ENCODE measurements at places on chromosomes 12 and 14. TPM values are rescaled to one million over a fixed set of nuclear protein-coding genes. Genes with fewer than 3 reads are reported as not detected.

DNA sequence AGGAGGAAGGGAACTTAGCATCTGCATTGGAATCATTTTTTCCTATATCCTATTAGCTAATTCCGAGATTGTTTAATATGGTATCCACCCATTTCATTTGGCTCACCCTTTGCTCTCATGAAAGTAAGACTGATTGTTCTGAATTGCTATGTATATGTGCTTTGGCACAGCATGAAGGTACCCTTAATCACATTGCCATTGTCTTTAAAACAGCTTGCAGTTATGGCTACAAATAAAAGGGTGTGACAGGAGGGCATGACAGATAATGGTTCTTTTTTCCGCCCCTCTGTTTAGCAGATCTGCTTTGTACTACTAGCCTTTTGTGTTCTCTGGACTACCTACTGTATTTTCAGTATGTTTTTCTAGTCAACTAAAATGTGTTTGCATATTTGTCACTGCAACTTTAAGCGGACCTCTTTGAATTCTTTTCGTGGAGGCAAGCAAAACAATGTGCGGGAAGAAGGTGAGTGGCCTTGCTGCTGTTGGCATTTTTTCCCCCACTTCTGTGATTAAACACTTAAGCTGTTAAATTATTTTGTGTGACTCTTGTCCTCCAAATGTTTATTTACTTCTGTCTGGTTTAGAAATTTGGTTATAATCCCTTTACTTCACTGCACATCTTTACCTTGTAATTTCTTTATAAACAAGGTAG, 35.8 kb downstream of the FBXO34 start:
- DNase-seq = no peak

DNA sequence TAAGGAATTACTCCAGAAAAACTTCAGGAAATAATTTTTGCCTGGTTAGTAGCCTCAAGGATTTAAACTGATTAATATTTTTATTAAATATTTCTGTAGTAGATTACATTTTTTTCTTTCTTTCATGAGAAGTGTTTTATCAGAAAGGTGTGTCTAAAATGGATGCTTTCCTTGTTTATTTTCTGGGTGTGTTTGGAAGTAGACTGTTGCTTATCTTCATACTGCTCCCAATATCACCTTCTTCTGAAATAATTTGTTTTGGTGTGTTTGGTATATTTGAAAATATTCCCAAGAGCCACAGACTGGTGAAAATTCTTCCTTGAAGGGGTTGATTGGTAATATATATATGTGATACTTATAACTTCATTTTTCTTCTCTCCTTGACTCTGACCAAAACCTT, 10.1 kb upstream of the REP15 start:
- no peak for DNase-seq

DNA sequence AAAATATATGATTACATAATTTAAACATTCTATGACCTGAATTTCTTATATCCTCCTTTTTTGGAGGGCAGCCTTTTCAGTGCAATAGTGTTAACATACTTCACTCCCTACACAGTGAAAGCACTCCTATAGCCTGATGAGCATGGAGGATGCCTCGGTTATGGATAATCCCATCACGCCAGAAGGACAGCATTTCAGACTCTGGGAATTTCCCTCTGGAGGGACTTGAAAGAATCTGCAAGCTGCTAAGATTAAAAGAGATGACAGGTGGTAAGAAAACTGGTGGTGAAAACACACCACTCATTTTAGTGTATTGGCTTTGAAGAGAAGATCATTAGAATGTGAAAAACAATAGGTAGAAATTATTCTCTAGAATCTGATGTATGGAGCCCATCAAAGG, 99.3 kb upstream of the LMNTD1 start:
- DNase-seq = no peak

- peak; percentile 36 for DNase-seq
Observed at GRCh38 chr14:102590667-102591099, 1.8 kb upstream of the RCOR1 start.

DNA sequence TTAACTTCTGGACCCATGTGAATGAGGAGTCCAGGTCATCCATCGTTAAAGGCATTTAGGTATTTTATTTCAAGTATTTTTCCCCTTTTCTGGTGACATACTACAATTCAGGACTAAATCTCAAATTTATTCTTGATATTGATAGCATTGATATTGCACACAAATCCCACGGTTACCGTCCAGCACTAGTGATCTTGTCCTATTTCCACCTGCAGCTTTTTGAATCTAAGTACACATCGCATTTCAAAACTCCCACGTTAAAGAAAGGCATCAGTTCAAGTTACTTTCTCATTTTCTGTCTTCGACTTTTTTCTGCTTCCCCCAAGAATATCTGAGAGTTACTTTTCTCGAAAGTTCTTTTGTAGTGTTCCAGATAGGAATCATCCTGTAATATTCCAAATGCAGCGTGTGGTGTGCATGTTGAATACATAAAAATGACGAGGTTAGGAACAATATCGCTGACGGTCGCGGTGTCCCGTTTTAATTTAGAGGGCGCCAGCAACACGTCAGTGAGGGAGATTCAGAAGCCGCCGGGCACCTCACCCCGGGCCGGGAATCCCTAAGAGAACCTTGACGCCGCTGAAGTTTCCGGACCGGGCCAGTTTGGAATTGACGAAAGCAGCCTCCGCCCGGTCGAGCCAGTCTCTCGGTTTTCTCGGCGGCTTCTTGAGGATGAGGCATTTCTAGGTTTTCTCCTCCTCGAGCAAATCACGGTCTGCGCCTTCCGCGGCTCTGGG, 569 bp upstream of the RGS6 start:
- no peak for DNase-seq

Gene RND1
- 2.5 TPM for total RNA-seq
